ENCODE measurements at places on chromosomes 3 and 15.

GRCh38 chr3:51995346-51996163, at the start of gene RPL29:
RPL29 (minus strand) TSS chr3:51995895; CDS start chr3:51995461, 434 bp downstream.
- peak; percentile 96 for DNase-seq

DNA sequence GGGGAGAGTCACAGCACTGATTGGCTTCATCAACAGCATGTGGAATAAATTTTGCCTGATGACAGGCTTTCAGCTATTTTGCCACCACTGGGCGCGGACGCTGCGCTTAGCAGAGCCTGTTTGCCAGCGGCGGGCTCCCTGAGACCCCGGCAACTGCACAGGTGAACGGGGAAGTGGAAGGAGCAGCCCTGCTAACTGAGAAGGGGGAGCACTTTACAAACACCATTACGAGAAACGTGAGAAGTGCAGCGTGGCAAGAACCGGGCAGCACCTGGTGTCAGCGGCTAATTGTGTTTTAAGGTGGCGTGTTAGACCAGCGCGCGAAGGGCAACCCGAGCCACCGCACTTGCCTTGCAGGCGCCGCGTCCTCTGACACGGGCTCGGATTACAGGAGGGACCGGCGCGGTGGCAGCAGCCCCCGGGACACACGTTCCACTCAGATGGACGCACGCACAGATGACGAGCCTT, 307.8 kb upstream of the ARRDC4 start:
- DNase-seq: no peak

DNA sequence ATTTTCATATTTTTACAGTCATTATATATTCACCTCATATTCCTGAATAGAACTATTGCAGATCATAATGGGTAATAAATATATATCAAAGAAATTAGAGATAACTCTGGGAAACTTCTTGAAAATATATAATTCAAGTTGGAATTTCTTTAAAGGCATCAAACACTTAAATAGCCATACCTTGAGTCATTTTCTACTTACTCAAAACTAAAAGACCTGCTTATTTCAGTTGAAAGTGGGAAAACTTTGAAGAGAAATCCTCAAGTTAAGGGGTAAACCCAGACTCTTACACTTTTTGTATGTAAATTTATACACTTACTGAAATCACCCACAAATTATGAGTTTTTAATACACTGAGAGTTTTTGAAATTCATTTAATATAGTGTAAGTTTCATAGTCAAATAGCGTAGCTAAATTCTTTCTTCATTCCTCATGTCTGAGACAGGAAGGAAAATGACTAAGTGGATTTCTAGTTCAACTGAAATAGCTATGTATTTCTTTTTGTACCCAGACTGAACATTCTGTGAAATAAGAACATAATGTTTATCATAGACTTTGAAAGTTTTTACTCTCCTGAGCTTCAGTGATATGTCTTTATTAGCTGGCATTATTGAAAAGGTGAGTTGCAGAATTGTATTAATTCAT, 4.6 kb upstream of the ALCAM start:
- no peak for DNase-seq

DNA sequence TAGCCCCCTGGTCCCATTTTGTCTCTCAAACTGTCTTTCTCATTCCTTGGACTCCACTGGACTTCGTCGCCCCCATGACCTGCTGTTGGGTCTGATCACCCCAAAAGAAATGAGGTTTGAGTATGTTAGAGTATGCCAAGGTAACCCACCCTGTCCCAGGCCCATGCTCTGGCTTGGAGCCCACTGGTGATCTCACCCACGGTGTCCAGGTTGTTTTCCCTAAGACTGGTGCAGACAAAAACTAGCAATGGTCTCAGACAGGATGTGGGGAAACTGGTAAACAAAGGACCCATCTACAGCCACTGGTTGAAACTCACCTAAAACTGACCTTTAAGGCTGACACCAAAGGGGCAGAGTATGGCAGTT, 38.9 kb downstream of the EFCAB12 start:
- no peak for DNase-seq

GRCh38 chr3:185998136-185998535, 60.3 kb upstream of the TRA2B start:
- no peak for DNase-seq

- DNase-seq: no peak
Measured at GRCh38 chr3:170785454-170785853, 84.5 kb downstream of the RPL22L1 start.

Data from activated CD4-positive, alpha-beta T cell treated with anti-CD3 and anti-CD28 coated beads, Interleukin-2, amount 50 U/mL, for 16 hours (primary cell).